Activated naive CD4-positive, alpha-beta T cell treated with anti-CD3 and anti-CD28 coated beads, Interleukin-2, amount 50 U/mL, for 16 hours (primary cell): ENCODE measurements at places on chromosomes 6 and 20.

DNA sequence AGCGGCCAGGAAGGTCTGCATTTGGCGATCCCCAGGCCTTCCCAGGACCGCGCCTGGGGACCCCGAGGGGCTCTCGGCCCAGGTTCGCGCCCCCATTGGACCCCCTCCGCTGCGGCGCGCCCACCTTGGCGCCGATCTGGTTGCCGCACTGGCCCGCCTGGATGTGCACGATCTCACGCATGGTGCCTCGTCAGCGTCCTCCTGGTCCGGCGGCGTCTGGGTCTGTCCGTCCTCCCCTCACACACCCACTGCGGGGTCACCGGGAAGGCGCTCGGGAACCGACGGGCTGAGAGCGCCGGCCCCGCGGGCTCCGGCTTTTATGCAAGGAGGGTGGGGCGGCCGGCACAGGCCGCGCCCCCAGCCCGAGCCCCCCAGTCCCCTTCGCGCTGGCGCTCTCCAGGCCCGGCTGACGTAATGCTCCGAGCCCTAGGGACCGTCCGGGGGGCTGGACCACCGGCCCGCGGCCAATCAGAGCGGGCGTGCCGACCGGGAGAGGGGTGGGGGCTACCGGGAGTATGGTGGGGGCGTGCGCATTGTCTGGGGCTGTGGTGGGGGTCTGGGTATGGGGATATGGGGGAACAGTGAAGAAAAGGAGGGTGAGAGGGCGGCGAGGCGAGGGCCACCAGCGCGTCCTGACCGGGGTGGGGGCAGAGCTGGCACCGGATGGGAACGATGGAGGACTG lies at the start of gene TUBB2B:
Gene TUBB2B (minus strand): TSS at position 291 of the 683 bp plus-strand sequence. CDS start 110 bp downstream, at position 181.
- no peak for DNase-seq

DNA sequence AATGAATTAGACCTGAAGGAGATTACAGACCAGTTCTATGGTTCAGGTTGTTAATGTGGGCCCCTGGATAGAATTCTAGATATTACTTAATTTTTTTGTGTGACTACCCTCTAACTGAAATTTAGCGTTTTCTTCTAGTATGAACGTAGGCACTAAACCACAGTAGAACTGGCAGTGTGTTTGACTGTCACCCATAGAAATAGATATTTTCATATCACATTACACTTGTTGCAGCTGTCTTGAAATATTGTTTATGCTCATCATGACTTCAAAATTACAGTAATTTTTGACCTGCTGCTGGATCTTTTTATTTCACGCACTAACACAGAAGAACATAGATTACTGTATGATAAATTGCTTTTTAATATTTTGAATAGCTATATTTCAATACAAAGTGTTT lies 31.6 kb downstream of the E2F3 start:
- no peak for DNase-seq

DNA sequence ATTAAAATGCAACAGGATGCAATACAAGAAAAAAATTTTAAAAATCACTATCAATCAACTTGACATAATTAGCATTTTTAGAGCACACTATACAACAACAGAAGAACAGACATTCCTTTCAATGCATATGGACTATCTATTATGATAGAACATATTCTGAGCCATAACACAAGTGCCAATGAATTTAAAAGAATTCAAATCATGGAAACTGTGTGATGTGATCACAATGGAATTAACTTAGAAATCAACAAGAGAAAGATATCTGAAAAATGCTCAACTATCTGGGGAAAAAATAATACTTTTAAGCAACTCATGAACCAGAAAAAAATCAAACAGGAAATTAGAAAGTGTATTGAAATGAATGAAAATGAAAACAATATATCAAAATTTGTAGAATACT lies 106.3 kb downstream of the ADTRP start:
- DNase-seq = no peak

- no peak for DNase-seq
Observed at GRCh38 chr20:58361481-58362205, 27.4 kb upstream of the VAPB start.

DNA sequence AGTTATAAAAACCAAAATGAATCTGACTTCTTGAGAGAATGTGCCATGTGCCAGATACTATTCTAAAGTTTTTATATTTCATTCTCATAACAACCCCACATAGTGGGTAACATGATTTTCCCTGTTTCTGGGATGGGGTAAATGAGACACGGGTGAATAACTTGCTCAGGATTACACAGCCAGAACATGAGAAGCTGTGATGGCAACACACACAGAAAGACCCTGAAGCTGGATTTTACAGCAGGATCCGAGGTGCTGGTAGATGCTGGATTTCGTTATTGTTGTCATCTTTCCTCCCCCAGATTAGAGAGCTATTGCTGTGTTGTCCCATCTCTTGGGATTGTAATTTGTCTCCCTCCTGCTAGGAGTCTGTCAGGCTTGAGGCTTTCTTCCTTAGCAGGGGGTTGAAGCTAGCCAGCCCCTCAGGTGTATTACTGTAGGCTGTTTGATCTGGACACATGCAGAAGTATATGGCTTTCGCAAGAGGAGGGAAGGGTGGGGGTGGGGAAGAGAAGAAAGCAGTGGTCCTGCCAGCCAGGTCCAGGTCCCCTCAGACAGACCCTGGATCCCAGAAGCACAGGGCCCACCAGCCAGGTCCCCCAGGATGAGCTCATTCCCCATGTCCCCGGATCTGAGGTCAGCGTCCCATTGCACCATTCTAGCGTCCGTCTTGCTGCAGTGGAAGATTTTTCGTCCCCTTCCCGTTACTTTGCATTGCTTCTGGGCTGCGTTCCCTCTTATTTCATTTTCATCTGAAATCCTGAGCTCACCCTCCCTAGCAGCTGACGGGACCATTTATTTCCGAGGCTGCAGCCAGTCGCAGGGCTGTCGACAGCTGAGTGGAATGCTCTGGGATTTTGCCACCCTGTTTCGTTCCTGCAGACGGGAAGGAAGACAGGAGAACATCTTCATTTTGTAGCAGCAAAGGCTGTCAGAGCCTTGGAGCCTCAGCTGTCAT lies 7.3 kb upstream of the KCNG1 start:
- no peak for DNase-seq

- no peak for DNase-seq
Observed at GRCh38 chr20:17524560-17524959, 6.6 kb downstream of the BFSP1 start.

- DNase-seq = no peak
Observed at GRCh38 chr6:137033828-137034227, 10.9 kb downstream of the IL20RA start.

GRCh38 chr20:4961746-4962145 lies 39.6 kb downstream of the SLC23A2 start:
- no peak for DNase-seq

DNA sequence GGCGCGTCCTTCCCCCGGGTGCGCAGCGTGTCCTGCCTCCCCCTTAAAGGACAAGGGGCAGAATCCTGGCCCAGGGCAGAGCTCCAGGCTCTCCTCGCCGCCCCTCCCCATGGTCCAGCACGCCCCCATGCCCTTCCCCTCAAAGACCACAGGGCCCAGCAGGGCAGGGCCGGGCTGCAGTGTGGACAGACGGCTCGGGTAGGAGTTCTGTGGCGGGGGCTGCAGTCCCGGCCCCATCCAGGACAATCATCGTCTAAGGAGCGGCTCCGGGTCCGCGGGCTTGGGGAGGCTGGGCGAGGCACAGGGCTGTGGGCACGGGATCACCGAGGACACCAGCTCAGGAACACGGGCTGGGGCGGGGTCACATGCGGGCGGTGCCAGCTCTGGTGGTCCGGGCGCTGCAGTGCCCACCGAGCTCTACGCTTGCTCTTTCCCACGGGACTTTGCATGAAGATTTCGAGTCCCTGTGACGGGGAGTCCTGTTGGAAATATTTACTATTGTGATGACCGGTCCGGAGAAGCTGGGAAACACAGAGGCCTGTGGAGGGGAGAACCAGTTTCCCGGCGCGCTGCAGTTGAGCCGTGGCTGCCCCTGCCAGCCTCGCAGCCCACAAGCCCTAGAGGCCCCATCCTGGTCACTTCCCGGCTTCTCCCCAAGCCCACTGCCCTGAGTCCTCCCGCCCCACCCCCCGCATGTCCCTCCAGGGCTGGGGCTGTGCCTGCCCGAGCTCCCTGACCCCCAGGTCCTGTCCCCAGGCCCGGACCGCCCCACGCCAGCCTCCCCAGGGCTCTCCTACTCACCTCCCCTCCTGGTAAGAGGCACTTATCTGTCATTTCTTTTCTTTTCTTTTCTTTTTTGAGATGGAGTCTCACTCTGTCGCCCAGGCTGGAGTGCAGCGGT lies 20.6 kb downstream of the SLC17A9 start:
- DNase-seq = no peak

GRCh38 chr6:31826793-31827285 lies 699 bp upstream of the HSPA1B start:
- DNase-seq = no peak

- no peak for DNase-seq
Observed at GRCh38 chr6:28658475-28659249, 133.0 kb downstream of the GPX5 start.

- no peak for DNase-seq
Observed at GRCh38 chr6:135506270-135506997, 8.9 kb upstream of the AHI1 start.
